ENCODE measurements at places on chromosomes 4 and X.
A peak's percentile ranks its signal among the peaks of the same experiment; 100 is the strongest.

DNA sequence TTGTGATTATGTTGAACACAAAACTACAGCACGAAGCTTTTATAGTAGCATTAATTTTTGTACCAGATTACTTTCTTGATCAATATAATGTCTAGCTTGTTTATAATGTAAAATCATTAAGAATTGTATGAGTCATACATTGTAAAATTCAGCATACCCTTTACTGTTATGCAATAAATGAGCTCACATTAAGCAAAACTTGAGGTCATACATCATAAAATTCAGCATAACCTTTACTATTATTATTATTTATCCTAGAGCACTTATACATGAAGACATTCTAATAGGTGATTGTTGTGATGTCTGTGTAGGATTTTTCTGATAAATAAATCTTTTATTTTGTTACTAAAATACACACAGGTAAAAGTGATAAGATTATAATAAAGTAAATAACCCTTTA is 49.4 kb downstream of the DTHD1 start:
- no peak for DNase-seq

DNA sequence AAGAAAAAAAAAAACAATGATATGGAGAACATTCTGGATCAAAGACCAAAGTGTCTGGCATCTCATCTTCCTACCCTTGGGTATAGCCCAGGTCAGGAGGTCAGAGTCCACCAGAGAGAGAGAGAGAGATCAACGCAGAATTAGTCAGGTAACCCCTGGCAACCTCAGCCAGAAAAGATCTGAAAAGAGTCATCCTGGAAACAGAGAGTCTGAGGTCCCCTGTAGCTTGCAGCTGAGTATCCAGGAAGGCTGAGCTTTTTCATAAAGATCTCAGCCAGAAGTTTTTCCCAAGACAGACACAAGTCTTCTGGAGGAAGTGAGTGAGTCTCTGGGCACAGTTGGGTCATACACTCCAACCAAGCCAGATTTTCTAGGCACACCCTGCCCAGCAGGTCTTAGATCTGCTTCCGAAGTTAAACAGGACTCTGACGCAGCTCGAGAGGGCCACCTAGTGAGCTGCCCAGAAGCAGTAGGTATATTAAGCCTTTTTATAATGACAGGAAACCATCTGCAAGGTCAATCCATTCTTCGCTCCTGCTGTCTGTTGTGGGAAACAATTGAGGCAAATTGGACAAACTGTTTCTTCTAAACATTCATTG is 35.7 kb downstream of the ACE2 start:
- peak; percentile 46 for DNase-seq

DNA sequence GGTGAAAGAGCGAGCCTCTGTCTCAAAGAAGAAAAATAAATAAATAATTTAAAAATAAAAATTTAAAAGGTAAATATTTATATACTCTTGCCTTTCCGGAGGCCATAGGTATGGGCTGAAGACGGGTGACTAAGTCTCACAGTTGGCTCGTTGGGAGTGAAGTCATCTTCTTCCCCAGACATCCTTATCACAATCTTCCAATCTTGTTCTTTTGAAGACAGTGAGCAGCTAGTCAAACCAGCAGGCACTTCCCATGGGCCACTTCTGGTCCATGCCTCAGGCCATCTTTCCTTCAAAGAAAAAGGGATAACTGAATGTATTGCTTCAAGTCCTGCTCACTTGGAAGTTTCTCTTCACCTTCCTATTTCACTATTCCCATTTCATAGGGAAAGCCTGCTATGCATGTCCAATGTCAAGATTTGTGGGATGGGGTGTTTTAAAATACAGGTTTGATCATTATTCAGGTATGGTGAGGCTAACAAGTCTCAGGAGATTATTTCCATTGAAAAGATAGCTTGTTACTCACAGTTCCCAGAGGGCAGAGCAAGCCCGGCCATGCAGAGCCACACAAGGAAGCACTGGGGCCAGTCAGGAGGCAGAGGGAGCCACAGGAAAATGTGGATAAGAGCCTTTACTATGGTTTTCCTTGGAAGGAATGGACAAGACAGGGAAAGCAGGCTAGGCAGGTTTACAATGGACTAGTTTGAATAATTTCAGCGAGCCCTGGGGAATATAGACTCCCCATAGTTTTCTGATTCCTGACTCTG is 33.3 kb upstream of the VCX2 start:
- no peak for DNase-seq

GRCh38 chr4:160716551-160716950 is 1447.2 kb downstream of the FSTL5 start:
- DNase-seq = no peak

GRCh38 chrX:154074199-154074598 is 23.3 kb downstream of the MECP2 start:
- peak; percentile 79 for DNase-seq

GRCh38 chrX:22314211-22314610 is 41.5 kb downstream of the CBLL2 start:
- DNase-seq = peak; percentile 22

- no peak for DNase-seq
These were observed 6.9 kb downstream of the SLC39A8 start for GRCh38 chr4:102338405-102338804.

- DNase-seq = peak; percentile 70
These were observed 97.3 kb downstream of the RS1 start for GRCh38 chrX:18574591-18574990.

DNA sequence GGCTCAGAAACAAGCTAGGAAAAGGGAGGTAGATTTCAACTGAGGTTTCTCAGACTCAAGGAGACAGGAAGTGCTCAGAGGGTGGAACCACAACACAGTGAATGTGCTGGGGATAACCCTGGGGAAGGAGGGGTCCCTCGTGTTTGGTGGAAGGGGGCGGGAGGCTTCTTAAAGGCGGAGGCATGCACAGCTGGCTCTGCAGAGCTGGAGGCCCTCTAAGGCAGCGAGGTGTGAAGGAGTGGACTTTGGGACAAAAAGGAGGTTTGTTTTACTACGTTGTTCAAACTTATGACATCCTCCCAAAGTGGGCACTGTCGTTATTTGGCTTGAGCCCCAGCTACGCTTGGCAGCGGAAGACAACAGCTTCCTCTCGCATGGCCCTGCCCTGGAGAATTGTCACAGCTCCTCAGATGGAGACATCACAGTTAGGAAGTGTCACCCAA is 21.7 kb upstream of the MTM1 start:
- DNase-seq = no peak

- no peak for DNase-seq
These were observed 423.1 kb downstream of the KCTD8 start for GRCh38 chr4:44025376-44026020.

DNA sequence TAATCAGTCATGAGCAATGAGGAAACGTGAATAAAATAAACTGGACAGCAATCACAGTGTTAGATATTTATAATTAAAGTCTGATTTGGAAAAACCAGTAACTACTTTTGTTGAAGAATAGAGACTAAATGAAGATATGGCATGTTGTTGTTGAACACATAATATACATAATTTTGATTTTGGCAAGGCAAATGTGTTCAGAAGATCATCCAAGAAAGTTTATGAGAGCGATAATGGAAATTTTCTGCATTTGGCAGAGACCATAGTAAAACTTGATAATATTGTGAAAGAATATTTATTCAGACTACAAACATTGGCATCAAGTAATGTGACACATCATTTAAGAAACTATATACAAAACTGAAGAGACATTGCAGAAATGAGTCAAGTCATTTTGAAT is 620.7 kb downstream of the TMA16 start:
- DNase-seq = no peak

GRCh38 chr4:31580843-31581242 is 860.7 kb downstream of the PCDH7 start:
- no peak for DNase-seq

- peak; percentile 35 for DNase-seq
These were observed 63.2 kb downstream of the CD40LG start for GRCh38 chrX:136711147-136711546.

DNA sequence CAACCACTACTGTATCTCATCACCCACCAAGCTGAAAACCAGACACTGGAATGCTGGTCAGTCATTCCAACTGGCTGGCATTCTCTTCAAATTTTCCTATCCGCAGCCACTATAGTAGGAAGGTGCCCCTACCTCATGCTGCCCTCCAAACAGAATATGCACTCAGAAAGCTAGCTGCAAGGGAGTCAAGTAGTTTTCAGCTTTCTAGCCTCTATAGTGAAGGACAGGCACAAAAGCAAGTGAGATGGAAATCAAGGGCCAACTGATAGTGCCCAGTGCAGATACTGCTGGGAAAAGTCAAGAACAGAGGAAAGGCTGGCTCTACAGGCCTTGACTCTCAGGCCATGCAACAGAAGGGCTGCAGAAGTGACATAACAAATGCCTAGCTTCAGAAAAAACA is 47.2 kb downstream of the BCOR start:
- no peak for DNase-seq

- peak; percentile 49 for DNase-seq
These were observed 54.1 kb upstream of the PRPS1 start for GRCh38 chrX:107574054-107574683.

DNA sequence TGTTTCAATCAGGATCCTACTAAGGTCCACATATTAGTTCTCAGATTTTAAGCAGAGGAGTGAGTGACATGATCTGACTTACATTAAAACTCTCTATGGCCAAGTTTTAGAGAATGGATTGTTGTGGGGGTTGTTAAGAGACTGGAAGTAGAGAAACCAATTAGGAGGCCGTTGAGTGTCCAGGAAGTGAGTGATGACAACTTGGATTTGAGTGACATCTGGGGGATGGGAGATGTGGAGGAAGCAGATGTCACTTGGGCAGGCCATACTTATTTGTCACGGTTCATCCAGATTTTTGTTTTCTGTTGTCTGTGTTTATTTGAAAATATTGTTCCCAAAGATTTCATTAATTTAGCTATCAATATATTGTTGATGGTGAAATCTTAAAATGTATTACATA is 28.3 kb downstream of the ADD1 start:
- DNase-seq = no peak

DNA sequence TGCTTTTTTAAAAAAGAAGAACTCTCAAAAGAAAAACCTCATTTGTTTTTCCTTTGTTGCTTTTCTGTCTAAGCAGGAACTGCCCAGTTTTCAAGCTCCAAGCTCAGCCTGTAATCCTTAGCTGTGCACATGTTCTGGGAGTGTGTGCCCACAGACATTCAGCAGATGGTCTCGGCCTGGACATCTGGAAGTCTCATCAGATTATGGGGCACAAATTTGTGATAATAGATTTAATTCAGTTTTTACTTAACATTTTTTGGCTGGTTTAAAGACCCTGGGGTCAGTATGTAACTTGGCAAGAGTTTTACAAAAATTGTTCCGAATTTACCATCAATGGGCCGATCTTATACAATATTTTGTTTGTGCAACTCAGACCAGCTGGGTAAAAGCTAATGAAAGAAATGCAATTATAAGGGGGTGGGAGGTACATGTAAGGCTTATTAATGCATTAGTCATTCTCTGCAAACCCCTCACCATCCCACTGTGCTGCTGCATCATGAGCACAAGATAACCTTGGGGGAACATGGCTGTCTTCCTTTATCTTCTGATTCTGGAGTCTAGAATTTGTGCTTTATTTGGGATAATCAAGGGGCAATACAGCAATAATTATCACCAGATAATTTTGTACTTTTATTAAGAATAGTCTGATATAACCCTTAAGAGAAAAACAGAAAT is 86.9 kb upstream of the PHOX2B start:
- DNase-seq = no peak

GRCh38 chrX:79146640-79147390 is 2.3 kb downstream of the GPR174 start:
- DNase-seq = no peak

DNA sequence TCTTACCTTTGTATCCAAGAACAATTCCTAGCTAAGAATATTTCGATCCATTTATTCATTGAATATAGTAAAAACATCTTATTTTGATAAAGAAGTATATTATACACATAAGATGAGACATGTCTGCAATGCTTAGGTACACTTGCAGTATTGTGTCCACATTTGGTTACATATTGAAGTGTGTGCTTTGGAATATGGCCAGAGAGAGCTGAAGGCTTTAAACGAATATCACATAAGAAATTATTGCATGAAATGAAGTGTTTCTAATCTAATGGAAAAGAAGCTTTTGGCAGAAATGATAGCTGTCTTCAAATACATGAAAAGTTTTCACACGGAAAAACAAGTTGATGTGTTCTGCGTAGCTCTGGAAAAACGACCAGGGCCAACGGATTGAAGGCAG is 516.1 kb upstream of the ZFP42 start:
- peak; percentile 47 for DNase-seq

GRCh38 chrX:10190367-10190766 is 33.6 kb downstream of the CLCN4 start:
- peak; percentile 71 for DNase-seq

GRCh38 chrX:148854306-148854705 is 353.9 kb downstream of the AFF2 start:
- peak; percentile 52 for DNase-seq

- no peak for DNase-seq
These were observed 65.0 kb downstream of the ZFYVE28 start for GRCh38 chr4:2353222-2354107.

DNA sequence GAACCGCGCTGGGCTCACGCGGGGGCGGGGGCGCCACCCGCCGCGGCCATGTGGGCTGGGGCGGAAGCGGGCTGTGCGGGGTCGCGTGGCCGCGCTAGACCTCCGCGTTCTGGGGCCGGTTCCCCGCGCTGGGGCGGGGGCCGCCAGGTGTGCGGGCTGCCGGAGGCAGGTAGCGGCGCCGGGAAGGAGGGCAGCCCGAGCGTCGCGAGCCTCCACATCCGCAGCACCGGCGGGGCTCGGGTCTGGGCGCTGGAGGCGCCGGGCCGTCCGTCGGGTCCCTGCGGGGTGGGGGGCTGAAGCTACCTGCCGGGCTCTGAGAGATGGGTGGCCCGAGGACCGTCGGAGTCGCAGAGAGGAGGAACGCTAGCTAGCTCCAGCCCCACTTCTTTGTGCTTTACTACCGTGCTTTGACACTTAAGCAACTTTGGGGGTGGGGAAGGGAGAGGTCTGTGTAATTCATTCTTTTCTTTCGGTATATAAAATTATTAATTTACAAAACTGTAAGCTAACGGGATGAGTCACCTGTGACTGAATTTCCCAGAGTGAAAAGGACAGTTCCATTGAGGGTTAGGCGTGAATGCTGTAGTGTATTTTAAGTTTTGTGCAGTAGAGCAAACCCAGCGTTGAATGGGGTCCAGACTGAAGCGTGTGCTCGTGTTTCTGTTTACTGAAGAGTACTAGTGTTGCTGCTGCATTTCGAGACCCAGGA is 689 bp downstream of the METAP1 start:
- peak; percentile 42 for DNase-seq

DNA sequence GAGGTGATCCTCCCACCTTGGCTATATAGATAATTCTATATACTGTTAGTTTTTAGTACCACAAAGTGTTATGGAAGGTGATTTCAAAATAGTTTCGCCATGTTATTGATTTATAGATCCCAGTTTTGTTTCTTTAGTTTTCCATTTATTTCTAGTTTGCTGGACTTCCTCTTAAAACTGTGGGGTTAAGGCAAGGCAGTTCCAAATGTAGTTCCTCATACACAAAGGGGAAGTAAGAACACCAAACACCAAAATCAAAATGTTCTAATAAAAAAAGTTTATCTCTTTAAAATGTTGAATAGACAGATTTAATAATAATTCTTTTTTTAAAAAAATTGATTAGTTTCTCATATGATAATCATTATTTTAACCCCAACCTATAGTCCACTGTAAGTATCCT is 6.8 kb upstream of the CISD2 start:
- no peak for DNase-seq

- no peak for DNase-seq
These were observed 167.3 kb upstream of the PGRMC2 start for GRCh38 chr4:128454881-128455280.
